Stimulated activated naive CD8-positive, alpha-beta T cell treated with anti-CD3 and anti-CD28 coated beads, Interleukin-15, Interleukin-2, amounts not matched to agents 100 U/mL and 50 U/mL, for 24 hours (primary cell): ENCODE measurements at places on chromosomes 3 and 15.

DNA sequence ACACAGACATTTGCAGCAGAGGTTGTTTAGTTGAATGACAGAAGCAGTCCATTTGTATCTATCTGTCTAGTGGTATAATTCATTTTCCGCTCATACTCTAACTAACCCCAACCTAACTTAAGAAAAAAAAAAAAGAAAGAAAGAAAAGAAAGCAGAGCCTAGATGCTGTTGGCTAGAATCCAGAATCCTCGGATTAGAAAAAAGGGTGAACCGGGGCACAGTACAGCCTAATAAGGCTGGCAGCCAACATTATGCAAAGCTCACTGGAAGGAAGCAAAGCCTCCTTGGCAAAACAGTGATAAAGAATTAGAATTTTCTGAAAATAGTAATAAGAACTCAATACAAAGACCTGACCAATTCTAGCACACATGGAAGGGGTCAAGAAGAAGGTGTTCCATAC is 640.8 kb downstream of the TUSC7 start:
- no peak for DNase-seq

DNA sequence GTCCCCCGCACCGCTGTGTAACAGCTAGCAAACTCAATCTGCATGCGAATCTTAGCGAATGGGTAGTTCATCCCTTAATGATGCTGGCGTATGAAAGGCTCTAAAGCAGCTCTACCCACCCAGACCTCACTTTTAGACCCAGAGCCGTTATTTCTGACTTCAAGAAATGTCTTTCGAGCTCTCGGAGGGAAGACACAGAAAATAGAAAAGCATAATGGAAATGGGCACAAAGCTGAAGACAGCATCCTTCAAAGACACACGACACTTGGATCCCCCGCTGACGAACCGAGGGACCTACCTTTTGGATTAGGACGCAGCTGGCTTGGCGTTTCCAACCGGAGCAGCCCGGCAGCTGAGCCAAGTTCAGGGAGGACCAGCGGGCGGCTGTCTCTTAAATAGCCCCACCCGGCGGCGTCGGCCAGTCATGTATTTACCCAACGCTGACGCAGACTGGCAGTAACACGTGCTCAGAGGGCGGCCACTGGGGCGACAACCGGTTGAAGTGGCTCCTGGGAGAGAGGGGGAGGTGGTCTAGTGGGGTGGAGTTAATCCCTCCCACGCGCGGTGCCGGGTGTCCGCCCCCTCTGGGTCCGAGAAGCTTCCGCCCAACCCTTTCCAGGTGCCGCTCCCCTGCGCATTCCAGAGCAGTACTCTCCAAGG is 1.5 kb downstream of the CCK start:
- peak; percentile 29 for DNase-seq

GRCh38 chr3:53264718-53265117 is 8.9 kb upstream of the TKT start:
- DNase-seq: no peak

GRCh38 chr15:30896211-30896606 is 7.5 kb upstream of the FAN1 start:
- no peak for DNase-seq

- DNase-seq: no peak
These were observed 457.8 kb downstream of the FOXP1 start for GRCh38 chr3:71125738-71126137.

- DNase-seq: no peak
These were observed 13.1 kb upstream of the GP9 start for GRCh38 chr3:129047553-129047839.

DNA sequence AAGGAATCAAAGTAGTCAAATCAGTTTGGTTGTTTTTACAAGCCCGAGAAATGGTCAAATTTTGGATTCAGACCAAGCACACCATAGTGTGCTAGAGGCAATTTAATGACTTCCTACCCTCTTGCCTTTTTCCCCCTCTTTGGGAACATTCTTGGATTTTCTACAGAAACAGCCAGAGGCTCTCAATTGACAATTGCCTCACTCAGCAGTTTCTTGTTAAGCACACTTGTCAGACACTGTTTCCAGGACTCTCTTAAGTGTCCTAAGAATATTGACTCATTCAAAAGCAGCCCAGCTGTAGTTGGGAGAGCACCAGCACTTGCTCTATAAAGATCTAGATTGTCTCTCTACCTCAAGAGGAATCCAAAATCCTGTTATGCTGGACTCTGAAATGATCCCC is 1.5 kb upstream of the SLC35G2 start:
- DNase-seq: no peak

DNA sequence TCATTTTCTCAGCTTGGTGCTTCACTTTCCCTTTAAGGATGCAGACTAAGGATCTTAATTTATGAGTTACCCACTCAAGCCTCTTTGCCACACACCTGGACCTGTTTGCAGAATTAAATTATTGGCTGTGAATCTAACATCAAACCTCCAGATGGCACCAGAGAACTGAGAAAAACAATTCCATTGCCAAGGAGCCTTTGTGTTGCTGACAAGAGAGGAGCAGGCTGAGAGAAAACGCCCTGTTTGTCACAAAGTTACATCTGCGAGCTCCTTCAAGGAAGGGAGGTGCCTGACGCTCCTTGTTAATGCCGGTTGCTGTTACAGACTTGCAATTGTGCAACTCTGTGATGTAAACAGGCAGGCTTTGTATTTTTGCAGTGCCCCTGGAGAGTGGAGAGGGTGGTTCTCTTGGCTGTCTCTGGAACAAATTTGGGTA is 36.3 kb upstream of the TMC3 start:
- no peak for DNase-seq

DNA sequence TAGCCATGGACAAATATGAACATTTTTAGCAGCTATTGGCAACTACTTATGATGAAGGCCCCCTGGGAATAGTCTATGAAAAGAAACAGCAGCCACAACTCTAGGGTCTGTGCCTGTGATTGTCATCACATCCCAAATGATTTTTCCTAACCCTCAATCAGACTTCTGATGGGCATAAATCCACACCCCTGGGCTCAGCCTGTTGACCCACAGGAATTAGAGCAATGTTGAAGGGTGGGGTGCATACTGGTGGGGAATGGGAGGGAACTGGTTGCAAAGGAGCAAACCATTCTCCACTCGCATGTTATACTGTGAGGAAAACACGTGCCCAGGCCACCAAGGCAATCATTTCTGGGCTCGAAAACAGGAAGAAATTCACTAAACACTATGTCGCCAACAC is 106.5 kb upstream of the CTNNB1 start:
- DNase-seq: no peak

DNA sequence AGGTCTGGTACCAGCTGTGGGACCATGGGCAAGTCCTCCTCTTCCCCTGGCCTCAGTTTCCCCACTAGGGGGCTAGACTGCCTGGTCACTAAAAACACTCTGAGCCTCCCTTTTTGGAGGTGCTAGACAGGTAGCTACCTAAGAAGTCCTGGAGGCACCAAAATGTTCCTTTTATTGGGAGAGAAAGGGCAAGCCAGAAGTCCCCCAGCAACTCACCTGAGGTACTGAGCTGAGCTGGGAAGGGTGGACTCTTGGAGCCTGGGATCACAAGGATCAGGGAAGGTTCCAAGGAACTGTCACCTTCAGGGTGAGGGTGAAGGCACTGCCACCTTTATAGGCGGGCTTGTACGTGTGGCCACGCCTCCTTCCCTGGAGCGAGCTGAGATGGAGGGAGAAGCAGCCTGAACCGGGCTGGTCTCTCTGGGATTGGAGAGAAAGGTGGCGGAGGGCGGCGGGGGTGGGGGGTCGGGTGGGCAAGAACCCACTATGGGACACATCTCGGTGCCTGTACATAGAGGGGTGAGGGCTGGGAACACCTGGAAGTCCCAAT is at the start of gene CYP1A1:
Gene CYP1A1, minus strand, starts transcription at position 304 of the 550 bp plus-strand sequence. CDS start 2,431 bp downstream, outside the sequence.
- peak; percentile 28 for DNase-seq
